NCI-H1930 (cell line): ENCODE measurements at places on chromosomes 5 and 9.

GRCh38 chr5:132013711-132014110 is 2.3 kb upstream of the ACSL6 start:
- no peak for DNase-seq

- no peak for DNase-seq
These were observed 1141.0 kb downstream of the CDH12 start for GRCh38 chr5:21711866-21712758.

GRCh38 chr9:87199278-87199677 is 252.0 kb upstream of the GAS1 start:
- no peak for DNase-seq

DNA sequence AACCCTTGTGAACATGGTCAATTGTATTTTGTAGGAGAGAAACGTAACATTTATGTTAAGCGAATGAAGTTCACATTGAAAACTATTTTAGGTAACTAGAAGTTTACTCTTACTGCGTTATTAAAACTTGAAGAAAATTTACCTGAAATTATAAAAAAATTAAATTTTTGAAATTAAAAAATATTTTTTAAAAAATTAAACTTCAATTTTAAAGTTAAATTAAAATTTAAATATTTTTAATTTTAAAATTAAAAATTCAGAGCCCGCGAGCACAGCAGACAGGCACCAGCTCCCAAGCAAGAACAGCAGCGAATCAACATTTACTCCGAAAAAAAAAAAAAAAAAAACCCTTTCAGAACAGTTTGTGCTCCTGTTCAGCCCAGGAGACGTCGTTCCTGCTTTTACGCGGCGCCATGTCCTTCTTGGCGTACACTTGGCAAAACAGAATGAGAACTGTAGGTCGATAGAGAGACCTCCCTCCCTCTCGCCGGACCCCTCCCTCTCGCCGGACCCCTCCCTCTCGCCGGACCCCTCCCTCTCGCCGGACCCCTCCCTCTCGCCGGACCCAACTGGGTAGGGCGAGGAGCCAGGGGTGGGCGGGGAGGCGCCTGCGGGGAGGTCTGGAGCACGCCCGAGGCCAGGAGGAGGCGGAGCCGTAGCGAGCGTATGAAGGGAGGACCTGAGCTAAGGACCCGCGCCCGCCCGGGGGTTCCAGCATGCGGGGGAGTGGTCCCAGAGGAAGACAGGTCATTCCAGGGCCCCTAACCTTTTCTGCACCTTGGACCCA is 235.8 kb downstream of the ROR2 start:
- no peak for DNase-seq

- no peak for DNase-seq
These were observed 587.0 kb downstream of the CDH18 start for GRCh38 chr5:19401032-19401431.

- no peak for DNase-seq
These were observed 6.8 kb downstream of the GZMK start for GRCh38 chr5:55030676-55031369.

GRCh38 chr9:5617749-5618148 is 11.2 kb upstream of the RIC1 start:
- DNase-seq = no peak
